Karpas-422 (cell line): ENCODE measurements at places on chromosomes 2 and 18. TPM values are rescaled to one million over a fixed set of nuclear protein-coding genes. Genes with fewer than 3 reads are reported as not detected.

DNA sequence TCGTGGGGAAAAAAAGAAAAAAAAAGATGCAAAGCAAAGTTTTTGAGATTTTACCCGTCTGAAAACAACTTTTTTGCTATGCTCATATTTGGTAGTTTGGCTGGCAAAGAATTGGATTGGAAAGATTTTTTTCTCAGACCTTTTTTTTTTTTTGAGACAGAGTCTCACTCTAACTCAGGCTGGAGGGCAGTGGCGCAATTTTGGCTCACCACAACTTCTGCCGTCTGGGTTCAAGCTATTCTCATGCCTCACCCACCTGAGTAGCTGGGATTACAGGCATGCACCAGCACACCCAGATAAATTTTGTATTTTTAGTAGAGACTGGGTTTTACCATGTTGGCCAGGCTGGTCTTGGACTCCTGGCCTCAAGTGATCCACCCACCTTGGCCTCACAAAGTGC is 56.3 kb upstream of the TANC1 start:
- no peaks in the 10 kb centered on the region for H3K27me3 ChIP-seq
- no peak overlapping the region for H3K27ac ChIP-seq
- DNase-seq: no peak
- no peaks in the 10 kb centered on the region for H3K4me1 ChIP-seq
- H3K4me3 ChIP-seq: no peak overlapping the region
- H3K36me3 ChIP-seq: no peaks in the 10 kb centered on the region

The CCDC141 gene
- 0.30 TPM in 1 of 2 replicates, not detected in the other for total RNA-seq

The ADI1 gene
- total RNA-seq: 68.6 and 74.0 TPM in 2 replicates

- H3K4me3 ChIP-seq: no peak overlapping the region
- no peaks in the 10 kb centered on the region for H3K36me3 ChIP-seq
- no peak overlapping the region for H3K27ac ChIP-seq
- no peaks in the 10 kb centered on the region for H3K27me3 ChIP-seq
- H3K4me1 ChIP-seq: no peaks in the 10 kb centered on the region
These were observed 259.2 kb downstream of the SLC4A3 start for GRCh38 chr2:219886615-219887014.

DNA sequence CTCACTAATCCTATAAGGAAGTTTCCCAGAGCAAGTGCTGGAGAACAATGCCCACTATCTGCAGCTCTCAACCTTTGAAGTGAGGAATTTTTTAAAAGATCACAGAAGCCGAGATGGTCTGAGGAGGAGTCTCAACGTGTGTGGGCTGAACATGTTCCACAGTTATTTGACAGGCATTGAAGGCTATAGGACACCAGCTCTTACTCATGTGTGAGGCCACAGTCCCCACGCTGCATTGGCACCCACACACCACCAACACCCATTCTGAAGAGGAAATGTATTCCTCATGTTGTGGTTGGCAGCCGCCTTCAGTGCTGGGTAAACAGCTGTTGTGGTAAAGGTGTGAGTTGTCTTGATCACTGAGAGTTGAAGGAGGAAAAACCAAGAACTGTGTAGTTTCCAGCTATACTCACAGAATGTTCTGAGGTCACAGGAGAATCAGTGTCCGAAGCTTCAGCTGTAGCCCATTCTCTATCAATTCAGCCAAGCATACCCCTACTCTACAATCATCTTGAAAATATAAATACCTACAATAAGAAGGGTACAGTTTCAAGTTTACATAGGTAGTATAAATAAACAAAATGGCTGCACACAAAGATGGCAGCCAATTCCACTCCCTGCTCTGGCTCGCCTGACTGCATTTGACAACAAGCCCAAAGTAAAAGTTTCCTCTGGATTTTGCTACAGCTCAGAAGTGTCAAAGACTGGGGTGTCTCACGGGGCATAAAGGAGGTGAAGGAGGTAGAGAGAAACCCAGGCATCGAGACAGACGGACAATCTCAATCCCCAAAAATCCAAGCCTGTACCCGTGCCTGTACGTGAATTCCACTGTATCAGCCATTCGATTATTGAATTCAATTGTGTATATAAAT is 12.1 kb downstream of the CD226 start:
- no peak for DNase-seq
- H3K27ac ChIP-seq: no peak overlapping the region
- H3K4me3 ChIP-seq: no peak overlapping the region
- no peaks in the 10 kb centered on the region for H3K4me1 ChIP-seq
- H3K36me3 ChIP-seq: no peaks in the 10 kb centered on the region

The CCDC121 gene
- 1.2 and 2.9 TPM in 2 replicates for total RNA-seq

DNA sequence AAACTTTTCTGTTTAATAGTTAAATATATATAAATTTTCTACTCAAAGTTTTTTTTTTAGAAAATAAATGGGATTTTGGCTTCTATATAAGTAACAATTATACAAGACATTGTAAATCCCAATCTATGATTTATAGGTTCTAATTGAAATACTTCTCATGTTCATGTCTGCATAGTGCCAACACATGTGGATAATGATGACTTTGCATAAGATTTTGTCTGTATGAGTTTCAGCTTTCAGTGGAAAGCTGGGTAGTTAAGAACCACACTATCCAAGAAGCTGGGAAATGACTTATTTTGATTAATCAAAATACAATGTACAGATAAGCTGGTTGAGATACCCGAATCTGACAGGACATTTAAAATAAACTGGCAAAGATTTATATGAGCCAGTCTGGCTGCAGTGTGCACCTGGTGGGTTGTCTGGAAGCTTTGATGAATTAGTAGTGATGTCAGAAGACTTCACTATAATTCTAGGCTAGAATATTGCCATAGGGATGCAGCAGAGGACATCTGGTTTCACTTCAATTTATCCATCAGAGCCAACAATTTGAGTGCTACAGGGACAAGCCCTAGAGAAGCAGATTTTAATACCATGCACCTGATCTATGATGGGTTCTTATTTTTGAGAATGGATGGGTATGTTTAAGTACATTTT is 45.4 kb downstream of the EML6 start:
- no peak overlapping the region for H3K4me3 ChIP-seq
- H3K27ac ChIP-seq: peak overlapping the region; percentile 94
- H3K27me3 ChIP-seq: no peaks in the 10 kb centered on the region
- peaks cover 64% of the 10 kb centered on the region for H3K4me1 ChIP-seq

The UGT1A6 gene
- total RNA-seq: not detected in 2 replicates

DNA sequence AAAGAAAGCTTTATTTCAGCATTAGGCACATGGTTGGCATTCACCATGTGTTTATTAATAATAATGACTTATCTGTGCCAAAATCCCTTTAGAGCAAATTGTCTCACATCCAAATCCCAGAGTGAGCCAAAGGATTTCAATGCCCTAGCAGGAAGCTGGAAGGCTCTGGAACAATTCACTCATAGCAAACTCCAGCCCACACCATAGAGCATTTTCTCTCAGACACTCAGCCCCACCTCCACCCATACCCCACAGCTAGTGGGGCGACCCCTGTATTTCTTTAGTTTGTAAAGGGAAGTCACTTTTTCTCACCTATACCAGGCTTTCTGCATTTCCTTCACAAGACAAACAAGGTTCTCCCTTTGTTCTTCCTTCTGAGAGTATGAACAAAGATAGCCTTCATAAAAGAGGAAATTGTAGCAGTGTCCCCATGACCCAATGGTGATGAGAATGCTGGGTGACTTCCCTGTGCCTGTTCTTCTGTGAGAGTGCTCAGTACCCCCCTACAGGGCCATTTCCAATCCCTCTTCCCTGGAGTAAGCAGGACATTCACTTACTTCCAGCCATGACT is 100.1 kb upstream of the APCDD1 start:
- H3K4me1 ChIP-seq: no peaks in the 10 kb centered on the region
- no peak overlapping the region for H3K4me3 ChIP-seq
- no peak for DNase-seq
- H3K27me3 ChIP-seq: 0 out of 2 replicates have a peak, but pooled peaks cover 4% of the 10 kb centered on the region

The PDCD1 gene
- total RNA-seq: 0.07 TPM in 1 of 2 replicates, not detected in the other

The LRRC30 gene
- not detected in 2 replicates for total RNA-seq

GRCh38 chr18:58682429-58683069 is 11.3 kb downstream of the MALT1 start:
- peaks cover 7% of the 10 kb centered on the region for H3K36me3 ChIP-seq
- no peaks in the 10 kb centered on the region for H3K4me1 ChIP-seq
- DNase-seq: no peak

The TDRD15 gene
- not detected in 2 replicates for total RNA-seq

The LRRTM1 gene
- not detected in 2 replicates for total RNA-seq

GRCh38 chr2:202848813-202849212 is 22.8 kb downstream of the ICA1L start:
- DNase-seq: no peak
- no peak overlapping the region for H3K27ac ChIP-seq
- peaks cover 5% of the 10 kb centered on the region for H3K4me1 ChIP-seq
- H3K36me3 ChIP-seq: no peaks in the 10 kb centered on the region; the same call in 1 of the 2 replicates
- H3K4me3 ChIP-seq: no peak overlapping the region

GRCh38 chr18:45482286-45482685 is 133.0 kb upstream of the SLC14A2 start:
- DNase-seq: no peak
- no peak overlapping the region for H3K27ac ChIP-seq
- H3K4me3 ChIP-seq: no peak overlapping the region
- H3K36me3 ChIP-seq: no peaks in the 10 kb centered on the region
- peaks cover 21% of the 10 kb centered on the region for H3K4me1 ChIP-seq
- H3K27me3 ChIP-seq: no peaks in the 10 kb centered on the region

DNA sequence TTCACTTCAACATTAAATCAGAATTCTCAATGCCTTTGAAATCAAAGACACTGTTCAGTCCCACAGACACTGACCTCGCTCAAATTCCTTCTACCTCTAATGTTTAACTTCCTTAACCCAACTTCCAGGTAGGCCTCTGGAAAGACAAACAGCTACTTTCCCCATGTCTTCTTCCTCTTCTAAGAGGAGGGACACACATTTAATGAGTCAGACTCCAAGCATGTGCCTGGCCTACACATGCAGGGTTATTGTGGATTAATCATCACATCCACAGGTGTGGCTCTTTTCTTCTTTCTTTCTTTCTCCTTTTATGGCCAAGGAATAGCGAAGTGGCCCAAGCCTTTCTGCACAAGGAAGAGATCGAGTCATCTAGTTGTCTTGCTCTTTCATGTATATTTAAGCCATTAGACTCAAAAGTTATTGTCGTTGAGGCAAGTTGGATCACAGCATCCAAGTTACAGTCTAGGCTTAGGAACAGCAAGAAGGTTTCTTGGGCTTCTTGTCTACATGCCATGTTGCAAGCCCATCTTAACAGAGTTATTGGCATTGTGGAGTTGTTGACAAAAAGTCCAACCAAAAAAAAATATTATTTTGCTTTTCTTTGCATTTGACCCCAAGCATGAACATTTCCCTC is 387.8 kb downstream of the IRS1 start:
- H3K4me3 ChIP-seq: no peak overlapping the region
- no peaks in the 10 kb centered on the region for H3K36me3 ChIP-seq
- no peak overlapping the region for H3K27ac ChIP-seq
- DNase-seq: no peak
- no peaks in the 10 kb centered on the region for H3K27me3 ChIP-seq

GRCh38 chr18:35215026-35215425 is 25.8 kb upstream of the ZNF397 start:
- H3K4me3 ChIP-seq: no peak overlapping the region
- peak; percentile 38 for DNase-seq
- no peak overlapping the region for H3K27ac ChIP-seq
- no peaks in the 10 kb centered on the region for H3K4me1 ChIP-seq
- no peaks in the 10 kb centered on the region for H3K36me3 ChIP-seq

GRCh38 chr2:54956111-54956627 is 94.1 kb downstream of the RTN4 start:
- no peak for DNase-seq
- no peaks in the 10 kb centered on the region for H3K27me3 ChIP-seq
- no peak overlapping the region for H3K27ac ChIP-seq

The SERPINB11 gene
- total RNA-seq: not detected in 2 replicates

The NAGK gene
- total RNA-seq: 38.2 and 57.3 TPM in 2 replicates

The IL37 gene
- total RNA-seq: not detected in 2 replicates

- no peaks in the 10 kb centered on the region for H3K27me3 ChIP-seq
- no peaks in the 10 kb centered on the region for H3K36me3 ChIP-seq
- no peak overlapping the region for H3K27ac ChIP-seq
- no peak for DNase-seq
- H3K4me1 ChIP-seq: no peaks in the 10 kb centered on the region
These were observed 75.8 kb upstream of the TEX51 start for GRCh38 chr2:126822921-126823320.

The MOCOS gene
- not detected in 2 replicates for total RNA-seq

The GTF3C2 gene
- 44.2 and 79.0 TPM in 2 replicates for total RNA-seq

DNA sequence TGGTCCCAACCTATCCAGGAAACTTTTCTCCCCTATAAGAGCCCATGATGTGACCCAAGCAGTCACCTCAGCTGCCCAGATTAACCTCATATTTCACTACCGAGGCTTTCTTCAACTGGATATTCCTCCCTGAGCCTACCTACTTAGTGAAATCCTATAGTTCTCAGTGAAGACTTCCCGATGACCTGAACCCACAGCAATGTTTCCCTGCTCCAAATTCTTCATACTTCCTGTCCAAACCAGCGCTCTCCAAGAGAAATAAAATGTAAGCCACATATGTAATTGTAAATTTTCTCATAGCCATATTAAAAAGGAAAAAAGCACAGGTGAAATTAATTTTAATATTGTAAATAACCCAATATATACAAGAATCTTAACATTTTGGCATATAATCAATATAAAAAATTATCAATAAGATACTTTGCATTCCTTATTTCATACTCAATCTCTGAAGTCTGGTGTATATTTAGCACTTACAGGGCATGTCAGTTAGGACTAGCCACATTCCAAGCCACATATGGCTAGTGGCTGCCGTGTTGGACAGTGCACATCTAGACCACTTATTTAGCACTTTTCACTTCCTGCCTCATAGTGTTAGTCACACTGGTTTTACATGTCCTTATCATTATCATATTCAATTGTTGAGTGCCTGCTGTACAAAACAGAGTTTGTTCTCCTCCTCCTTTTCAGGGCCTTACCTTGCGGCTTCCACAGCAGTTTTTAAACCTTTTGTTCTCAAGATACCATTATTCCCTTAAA is 1.9 kb upstream of the STAT4 start:
- H3K36me3 ChIP-seq: no peaks in the 10 kb centered on the region
- no peak overlapping the region for H3K27ac ChIP-seq
- no peak for DNase-seq
- no peaks in the 10 kb centered on the region for H3K27me3 ChIP-seq
- no peak overlapping the region for H3K4me3 ChIP-seq

DNA sequence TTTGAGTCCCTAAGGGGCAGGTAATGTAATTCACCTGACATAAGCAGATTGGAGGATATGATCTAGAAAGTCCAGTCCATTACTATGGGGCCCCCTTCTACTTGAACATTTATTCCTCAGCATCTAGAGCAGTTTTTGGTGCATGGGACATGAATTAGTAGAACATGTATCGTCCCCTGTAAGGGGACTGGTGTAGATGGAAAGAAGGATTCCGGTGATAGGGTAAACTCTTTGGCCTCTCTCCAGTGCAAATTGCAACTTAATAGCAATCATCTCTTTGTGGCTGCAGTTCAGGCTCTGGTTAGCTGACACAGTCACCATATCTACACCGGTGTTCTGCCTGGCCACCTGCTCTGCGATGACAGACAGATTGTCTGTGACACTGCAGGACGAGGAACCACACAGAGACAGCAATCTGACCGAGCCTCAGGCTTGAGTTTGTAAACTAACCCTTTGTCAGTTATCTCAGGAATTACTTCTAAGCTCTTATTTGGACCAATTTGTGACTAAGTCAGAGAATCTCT is 6.4 kb upstream of the SLC8A1 start:
- no peak overlapping the region for H3K27ac ChIP-seq
- H3K36me3 ChIP-seq: no peaks in the 10 kb centered on the region
- no peaks in the 10 kb centered on the region for H3K4me1 ChIP-seq
- DNase-seq: no peak
- H3K27me3 ChIP-seq: no peaks in the 10 kb centered on the region

The SCLY gene
- 20.5 and 48.0 TPM in 2 replicates for total RNA-seq

The HYCC2 gene
- 10.4 and 40.0 TPM in 2 replicates for total RNA-seq
